Dorsolateral prefrontal cortex (tissue), 122 donors: ENCODE measurements at places on chromosomes 3 and 15.

- DNase-seq: no peak
These were observed 154.6 kb downstream of the EEFSEC start for GRCh38 chr3:128307781-128308469.

GRCh38 chr3:11580645-11581044 is 63.1 kb downstream of the VGLL4 start:
- no peak for DNase-seq

- DNase-seq: no peak
These were observed 112.2 kb upstream of the SLC4A7 start for GRCh38 chr3:27596334-27596841.

GRCh38 chr15:69508659-69509058 is 56.0 kb downstream of the RPLP1 start:
- DNase-seq: no peak

DNA sequence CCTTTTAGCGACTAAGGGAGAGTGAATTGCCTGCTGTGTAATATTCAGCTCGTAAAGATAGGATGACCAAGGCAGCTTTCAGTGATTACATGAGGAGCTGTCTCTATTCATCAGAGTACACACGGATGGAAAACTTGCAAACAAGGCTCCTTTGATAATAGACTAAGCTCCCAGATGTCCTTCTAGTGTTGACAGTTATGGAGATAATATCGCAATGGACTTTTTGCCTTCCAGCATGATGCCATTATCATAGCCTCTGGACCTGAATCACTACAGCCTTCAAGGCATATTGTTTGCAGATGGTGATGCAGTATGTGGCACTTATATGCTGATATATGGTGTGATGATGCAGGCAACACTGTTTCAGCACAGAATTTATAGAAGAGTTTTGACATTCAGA is 93.9 kb downstream of the ECT2 start:
- DNase-seq: no peak

GRCh38 chr15:52066842-52067544 is 45.6 kb downstream of the BCL2L10 start:
- DNase-seq: no peak

DNA sequence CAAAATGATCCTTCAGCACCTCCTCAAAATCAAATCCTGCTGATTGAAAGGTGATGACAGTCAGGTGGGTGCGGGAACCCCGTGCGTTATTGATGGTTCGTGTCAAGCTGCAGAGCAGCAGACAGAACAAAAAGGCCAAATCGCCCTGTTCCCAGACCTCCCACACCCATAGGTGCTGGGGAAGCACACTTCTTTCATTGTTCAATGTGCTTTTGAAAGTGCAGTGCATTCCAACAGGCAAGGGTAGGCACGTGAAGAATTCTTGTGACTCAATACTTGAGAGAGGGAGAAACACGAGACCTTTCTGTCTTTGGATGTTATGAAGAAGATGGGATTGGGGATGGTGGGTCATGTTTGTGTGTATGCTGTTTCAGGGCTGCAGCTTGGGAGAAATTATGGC is 514.0 kb downstream of the MCTP2 start:
- DNase-seq: no peak

DNA sequence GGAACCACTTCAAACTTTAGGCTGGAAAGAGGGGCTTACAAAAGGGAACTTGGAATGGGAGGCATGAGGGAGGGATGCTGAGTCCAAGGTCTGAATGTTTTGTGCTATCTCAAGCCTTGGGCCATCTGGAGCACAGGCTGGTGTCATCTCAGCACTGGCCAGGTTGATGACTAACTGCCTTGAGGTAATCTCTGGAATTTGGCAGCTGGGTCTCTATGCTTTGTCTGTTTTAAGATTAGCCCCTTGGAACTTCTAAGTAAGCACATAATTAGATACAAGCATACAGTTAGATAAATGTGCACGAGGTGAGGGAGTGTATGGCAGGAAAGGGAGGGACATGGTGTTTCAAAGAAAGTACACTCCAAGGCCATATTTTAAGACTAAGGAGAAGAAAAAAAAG is 252.4 kb upstream of the CCDC54 start:
- DNase-seq: no peak
